ENCODE measurements at places on chromosomes 12 and 14.

GRCh38 chr14:100019156-100019744 lies 46.0 kb upstream of the EVL start:
- no peak for DNase-seq

GRCh38 chr12:117967043-117967442 lies 1.7 kb downstream of the KSR2 start:
- DNase-seq: no peak

- DNase-seq: no peak
Measured at GRCh38 chr12:77314378-77315052, 249.1 kb upstream of the E2F7 start.

DNA sequence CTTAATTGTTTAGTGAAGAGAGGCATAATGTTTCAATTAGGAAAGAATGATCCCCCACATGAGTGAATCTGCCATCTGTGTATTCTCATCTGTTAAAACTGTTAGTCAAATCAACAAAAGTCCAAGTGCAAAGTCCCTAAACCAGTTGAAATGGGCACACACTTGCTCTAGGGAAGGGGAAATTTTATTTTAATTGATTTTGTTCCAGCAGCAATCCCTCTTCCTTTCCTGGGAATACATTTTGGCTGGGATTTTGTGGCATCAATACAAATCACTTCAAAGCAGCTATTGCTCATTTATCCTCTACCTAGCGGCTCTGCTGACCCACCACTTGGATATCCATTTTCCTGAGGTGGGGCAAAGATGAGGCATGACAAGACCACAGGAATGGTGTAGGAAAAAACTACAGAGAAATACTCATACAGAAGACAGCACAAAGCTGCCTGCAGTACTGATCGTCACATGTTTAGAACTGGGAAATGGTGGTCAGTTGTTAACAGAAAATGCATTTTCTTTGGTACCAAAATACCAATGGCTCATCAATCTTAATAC lies 9.8 kb upstream of the SSTR1 start:
- no peak for DNase-seq

GRCh38 chr12:131370791-131371347 lies 340.0 kb upstream of the SFSWAP start:
- DNase-seq: no peak

GRCh38 chr14:89432226-89432625 lies 15.2 kb upstream of the FOXN3 start:
- no peak for DNase-seq

GRCh38 chr12:12415886-12416285 lies 59.0 kb downstream of the BORCS5 start:
- no peak for DNase-seq

- DNase-seq: no peak
Measured at GRCh38 chr14:83170165-83170564, 1636.5 kb upstream of the SEL1L start.

GRCh38 chr12:89448526-89448925 lies 76.1 kb downstream of the GALNT4 start:
- no peak for DNase-seq

DNA sequence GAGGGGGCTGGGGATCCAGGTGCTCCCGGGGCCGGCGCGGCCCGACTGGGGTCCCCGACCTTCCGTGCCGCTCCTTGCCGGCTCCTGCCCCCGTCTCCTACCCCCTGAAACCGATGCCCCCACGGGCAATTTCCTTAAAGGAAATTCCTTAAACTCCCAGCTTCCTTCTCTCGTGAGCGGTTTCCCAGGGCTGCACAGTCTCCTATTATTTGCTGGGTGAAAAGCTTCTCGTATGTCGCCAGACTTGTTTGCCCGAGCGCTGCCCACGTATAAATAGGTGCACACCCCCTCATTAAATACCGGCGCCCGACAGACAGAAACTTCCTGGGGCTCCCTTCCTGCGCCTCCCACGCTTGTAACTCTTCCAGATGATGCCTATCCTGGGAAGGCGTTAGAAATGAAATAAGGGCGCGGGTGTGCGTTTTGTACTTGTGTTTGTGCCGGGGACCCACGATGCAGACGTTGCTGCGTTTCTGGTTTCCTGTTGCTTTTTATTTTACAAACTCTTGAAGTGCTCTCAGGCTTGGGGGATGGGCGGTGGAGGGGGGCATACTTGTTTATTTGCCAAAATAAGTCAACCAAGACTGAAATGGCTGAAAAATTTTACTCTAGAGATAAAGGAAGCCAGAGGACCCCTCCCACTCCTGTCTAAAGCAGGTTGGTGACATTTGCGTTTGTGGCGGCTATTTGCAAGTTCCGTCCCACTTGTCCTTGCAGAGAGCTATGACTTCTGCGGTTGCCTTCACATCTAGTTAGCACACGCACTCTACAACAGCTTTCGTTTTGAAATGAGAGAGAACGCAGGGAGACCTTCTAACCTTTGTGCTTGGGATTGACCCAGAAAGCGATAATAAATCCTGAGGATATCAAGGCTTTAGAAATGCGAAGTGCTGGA lies 1.0 kb downstream of the HIP1R start:
- peak; percentile 43 for DNase-seq

DNA sequence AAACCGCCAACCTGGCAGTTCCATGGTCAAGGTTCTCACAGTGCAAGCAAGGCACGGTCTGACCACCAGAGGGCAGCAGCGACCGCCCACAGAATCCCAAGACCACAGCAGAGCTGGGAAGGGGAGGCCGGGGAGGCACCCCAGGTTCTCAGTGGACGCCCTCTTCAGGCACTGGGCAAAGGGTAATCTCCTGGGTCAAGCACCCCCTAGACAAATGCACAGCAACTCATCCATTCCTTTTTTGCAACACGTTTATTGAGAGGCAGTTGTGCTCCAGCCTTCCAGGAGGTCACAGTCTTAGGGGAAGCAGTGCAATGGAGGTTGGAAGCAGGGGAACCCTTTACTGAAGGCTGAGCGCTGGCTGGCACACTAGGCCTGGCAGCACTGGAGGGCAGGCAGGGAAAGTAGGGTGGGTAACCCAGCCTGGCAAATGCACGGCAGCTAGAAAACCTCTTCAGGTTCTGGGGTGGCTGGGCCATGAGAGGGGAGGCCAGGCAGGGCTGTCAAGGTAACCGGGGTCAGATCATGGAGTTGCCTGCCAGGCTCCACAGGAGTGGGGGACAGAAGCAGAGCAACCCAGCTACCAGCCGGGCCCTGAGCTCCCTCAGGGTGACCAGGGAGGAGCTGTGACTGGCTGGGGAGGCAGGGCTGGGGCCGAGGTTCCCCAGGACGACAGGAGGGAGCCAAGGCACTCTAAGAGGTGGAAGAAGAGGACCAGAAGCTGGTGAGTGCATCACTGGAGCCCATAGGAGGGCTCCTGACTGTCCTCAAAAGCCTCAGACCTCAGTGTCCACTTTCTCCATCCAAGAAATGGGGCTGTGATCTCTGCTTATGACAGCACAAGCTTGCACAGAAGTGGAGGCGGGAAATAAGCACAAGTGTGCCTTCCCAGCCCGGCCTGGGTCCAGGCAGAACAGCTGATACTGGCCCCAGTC lies 1.8 kb upstream of the RHOF start:
- peak; percentile 87 for DNase-seq

GRCh38 chr12:120162763-120163162 lies 31.8 kb downstream of the GCN1 start:
- DNase-seq: no peak

DNA sequence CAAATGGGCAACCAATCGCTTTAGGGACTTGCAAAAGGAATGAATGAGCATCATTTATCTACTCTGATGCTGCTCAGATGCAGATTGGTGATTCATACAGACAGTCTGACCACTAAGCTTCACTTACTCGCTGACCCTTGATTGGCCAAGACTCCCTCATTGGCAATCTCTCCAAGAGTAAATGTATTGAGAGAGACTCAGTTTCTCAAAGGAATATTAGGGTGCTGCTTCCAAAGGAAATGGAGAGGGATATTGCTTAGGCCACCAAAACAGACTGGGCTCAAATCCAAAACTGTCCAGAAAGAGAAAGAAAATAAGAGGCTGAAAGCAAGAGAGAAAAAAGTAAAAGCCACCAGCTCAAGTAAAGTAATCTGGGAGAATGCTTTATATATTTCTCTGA lies 785.2 kb downstream of the GALC start:
- DNase-seq: no peak
